ENCODE measurements at places on chromosomes 4 and X. TPM values are rescaled to one million over a fixed set of nuclear protein-coding genes. Genes with fewer than 3 reads are reported as not detected.

GRCh38 chr4:185079271-185079905 is 61.1 kb downstream of the HELT start:
- DNase-seq: no peak

Gene HSFX3
- not detected for total RNA-seq

GRCh38 chr4:113687067-113687718 is 74.3 kb downstream of the CAMK2D start:
- no peak for DNase-seq

- no peak for DNase-seq
Observed at GRCh38 chrX:2261831-2262667, 238.7 kb downstream of the DHRSX start.

Gene STAP1
- total RNA-seq: not detected
